Stimulated activated CD8-positive, alpha-beta memory T cell treated with anti-CD3 and anti-CD28 coated beads, Interleukin-7, amount 100 ng/mL, for 4 hours (primary cell): ENCODE measurements at places on chromosomes 7 and 10.

DNA sequence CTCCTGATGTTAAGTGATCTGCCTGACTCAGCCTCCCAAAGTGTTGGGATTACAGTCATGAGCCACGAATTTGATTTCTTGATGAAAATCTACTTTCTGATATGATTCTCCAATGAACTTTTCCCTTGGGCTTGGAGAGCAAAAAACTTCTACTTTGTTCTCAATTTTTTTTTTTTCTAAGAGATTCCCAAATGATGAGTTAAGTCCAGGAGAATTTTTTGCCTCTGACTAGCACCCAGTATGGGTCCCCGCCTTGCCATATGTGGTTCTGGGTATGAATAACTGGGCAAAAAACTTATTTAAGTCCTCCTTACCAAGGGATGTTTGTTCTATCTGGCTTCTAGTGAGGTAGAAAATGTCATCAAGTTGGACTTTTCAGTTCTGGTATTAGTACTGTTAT is 147.9 kb upstream of the LYZL1 start:
- no peak for DNase-seq

DNA sequence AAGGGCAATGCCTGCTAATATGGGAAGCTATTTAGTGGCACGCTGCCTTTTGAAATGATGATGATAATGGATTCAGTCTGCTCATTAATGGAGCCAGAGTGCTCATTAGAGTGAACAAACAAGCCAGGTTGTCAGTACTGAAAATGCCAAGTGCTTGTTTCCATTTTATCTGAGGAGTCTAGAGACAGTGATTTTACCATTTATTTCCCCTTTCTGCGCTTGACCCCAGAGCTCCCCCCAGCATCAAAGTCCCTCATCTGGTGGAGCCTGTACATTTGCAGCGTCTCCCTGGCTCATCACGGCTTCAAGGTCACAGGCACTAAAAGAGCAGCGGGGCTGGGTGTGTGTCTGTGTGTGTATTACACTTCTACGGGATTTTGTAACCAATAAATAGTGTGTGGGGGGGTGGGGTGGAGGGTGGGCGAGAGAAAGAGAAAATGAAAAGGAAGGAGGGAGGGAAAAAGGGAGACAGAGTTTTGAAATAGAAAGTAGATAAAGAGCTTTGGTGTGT is 553.8 kb downstream of the TFEC start:
- no peak for DNase-seq

DNA sequence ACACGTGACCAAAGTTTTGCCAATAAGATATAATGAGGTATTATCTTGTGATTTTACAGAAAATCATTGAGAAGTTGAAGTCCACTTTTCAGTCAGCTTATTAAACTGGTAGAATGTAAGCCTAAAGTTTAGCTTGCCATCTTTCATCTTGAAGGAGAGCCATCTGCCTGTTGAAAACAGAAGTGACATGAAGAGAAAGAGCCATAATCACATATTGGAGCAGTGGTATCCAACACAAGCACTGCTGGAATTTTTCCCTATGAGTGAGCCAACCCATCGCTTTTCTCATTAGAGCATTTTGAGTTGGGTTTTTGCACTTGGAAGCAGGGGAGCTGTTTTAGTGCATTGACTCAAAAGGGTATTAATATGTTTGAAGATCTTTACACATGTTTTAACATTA is 117.6 kb upstream of the FERD3L start:
- DNase-seq = no peak

DNA sequence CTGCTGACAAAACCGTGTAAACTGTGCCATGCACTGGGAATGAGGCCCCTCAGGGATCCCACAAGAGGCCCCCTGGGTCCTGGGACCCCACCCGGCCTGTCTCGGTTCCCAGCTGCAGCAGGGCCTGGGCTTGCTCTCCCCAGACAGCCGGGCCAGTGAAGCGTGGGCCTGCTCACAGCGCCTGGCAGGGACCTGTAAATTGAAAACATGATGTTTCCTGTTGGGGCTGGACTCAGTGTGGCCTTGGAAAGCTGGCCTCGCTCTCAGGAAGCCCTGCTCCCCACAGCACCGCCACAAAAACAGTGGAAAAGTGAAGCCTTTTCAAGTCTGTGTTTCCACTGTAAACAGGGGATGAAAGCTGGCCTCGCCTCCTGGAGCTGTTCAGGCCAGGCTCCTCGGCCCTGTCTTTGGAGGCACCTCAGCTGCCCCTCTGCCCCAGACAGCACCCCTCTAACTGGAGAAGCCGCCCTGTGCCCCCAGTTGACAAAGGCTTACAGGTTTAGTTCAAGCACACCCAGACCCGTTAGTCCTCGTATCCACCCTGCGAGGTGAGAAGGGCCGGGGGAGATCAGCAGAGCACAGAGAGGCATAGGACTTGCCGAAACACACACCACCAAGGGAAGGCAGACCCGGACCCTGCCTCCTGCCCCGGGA is 108.3 kb downstream of the ZMIZ1 start:
- DNase-seq = no peak

DNA sequence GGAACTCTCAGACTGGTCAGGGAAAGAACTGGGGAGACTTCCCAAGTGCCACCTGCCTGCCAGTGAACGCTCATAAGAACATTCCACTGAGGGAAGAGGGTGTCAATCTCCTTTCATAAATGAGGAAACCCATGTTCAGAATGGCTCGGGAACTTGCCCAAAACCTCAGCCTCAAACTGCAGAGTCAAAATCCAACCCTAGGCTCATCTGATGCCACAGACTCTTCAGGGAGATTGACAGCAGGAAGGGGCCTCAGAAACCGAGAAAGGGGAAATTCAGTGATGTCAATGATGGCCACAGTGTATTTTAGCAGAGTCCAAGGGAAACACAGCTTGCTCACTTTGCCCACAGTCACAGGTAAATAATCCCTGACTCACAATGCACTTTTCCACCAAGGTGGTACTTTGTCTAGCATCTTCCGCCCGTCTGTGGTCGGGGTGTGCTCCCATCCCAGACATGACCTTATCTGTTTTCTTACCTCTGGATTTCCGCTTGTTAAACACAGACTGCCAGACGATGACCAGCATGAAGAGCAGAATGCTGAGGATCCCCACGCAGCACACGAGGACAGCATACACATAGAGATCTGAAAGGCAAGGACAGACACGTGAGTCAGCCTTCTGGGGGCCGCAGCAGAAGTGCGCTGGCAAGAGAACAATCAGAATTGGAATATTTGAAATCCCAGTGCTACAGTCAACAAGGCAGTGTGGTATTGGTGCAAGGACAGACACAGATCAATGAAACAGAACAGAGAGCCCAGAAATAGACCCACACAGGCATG is 38.4 kb downstream of the VSTM4 start:
- DNase-seq = no peak

DNA sequence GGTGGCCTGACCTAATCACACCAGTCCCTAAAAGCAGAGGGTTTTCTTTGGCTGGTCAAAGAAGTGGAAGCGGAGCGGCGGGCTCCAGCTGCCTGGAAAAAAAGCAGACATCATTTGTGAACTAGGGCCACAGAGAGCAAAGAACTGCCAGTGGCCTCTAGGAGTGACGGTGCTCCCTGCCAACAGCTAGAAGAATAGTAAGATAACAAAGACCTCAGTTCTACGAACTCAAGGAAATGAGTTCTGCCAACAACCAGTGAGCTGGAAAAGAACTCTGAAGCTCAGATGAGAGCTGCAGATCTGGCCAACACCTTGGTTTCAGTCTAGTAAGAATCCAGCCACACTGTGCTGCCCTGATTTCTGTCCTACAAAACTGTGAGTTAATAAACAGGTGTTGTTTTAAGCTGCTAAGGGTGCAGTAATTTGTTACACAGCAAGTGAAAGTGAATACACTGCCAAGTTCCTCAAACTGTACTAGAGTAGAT is 178.0 kb downstream of the SRPK2 start:
- no peak for DNase-seq

GRCh38 chr7:101702362-101702850 is 73.3 kb upstream of the MYL10 start:
- no peak for DNase-seq

- DNase-seq = no peak
Observed at GRCh38 chr10:69554611-69555010, 18.6 kb downstream of the NEUROG3 start.

DNA sequence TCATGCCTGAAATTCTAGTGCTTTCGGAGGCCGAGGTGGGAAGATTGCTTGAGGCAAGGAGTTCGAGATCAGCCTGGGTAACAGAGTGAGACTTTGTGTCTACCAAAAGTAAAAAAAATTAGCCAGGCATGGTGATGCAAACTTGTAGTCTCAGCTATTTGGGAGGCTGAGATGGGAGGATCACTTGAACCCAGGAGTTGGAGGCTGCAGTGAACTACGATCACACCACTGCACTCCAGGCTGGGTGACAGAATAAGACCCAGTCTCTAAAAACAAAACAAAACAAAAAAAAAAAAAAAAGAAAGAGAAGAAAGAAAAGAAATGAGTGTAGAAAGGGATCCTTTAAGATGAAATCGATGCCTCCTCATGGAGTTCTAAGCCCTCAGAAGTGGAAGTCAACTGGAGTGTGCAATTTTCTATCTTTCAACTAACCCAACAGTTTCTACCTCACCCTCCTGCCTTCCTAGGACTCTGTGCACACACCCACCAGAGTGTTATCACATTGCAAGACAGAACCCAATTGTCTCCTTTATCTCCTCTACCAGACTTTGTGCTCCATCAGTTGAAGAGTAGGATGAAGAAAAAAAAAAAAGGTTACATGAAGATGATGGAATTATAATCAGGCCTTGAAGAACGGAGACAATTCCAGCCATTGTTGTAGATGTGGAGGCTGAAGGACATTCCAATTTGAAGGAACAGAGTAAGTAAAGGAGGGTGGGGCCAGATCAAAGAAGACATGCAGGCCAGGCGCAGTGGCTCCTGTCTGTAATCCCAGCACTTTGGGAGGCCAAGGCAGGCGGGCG is 26.9 kb downstream of the NYAP1 start:
- DNase-seq = no peak

DNA sequence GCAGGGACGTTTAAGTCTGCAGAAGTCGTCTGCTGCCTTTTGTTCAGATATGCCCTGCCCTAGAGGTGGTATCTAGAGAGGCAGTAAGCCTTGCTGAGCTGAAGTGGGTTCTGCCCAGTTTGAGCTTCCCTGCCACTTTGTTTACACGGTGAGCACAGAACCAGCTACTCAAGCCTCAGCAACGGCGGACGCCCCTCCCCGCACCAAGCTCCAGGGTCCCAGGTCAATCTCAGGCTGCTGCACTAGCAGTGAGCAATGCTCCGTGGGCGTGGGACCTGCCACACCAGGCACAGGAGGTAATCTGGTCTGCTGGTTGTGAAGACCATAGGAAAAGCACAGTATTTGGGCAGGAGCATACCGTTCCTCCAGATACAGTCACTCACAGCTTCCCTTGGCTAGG is 148.1 kb upstream of the LAMB4 start:
- DNase-seq = no peak

GRCh38 chr10:26374426-26374825 is 63.7 kb upstream of the APBB1IP start:
- DNase-seq = no peak

DNA sequence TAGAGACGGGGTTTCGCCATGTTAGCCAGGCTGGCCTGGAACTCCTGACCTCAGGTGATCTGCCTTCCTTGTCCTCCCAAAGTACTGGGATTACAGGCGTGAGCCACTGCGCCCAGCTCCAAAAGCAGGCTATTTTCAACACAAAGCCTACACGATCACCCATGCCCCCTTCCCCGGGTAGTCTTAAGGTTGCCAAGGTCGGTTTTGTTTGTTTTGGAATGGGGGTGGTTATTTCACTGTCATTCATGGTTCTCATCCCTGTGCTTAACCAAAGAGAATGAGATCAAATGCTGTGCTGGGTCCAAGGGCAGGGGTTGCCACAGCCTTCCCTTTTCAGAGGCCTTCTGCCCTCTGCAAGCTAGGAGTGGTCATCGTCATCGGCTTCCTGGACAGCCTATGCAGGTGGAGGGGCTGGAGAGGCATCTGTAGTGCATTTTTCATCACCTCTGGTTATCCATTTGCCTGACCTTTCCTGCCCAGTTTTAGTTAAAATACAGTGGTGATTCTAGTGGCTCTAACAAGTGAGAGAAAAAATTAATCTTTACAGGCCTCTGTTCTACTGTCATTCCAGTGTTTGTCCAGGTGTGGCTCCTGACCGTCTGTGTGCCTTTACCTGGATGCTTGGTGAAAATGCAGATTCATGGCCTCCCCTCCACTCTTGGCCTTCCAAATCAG is 11.4 kb downstream of the BLVRA start:
- no peak for DNase-seq

GRCh38 chr10:33365871-33366411 is 31.5 kb upstream of the NRP1 start:
- DNase-seq = no peak

DNA sequence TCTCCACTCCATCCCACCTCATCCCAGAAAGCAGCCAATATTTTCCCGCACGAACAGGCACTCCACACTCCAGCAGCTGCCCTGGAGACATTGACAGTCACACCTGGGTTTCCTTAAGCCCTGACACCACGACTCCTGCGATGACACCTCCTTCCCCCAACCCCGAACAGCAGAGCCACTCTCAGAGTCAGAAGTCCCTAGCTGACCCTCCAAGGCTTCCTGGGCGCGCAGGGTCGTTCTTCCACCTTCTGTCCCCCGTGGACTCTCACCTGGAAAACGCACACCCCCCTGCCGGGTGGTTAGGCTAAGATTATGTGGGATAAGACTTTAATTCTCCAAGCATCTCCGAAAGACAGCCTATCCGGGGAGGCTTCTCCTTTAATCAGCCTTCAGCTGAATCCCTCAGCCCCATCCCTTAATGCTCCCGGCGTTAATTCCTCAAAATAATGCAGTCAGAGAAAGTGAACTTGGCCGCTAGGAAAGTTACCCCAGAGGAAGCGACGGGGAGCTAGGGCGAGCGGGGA is 1.1 kb downstream of the DENND11 start:
- DNase-seq = no peak

DNA sequence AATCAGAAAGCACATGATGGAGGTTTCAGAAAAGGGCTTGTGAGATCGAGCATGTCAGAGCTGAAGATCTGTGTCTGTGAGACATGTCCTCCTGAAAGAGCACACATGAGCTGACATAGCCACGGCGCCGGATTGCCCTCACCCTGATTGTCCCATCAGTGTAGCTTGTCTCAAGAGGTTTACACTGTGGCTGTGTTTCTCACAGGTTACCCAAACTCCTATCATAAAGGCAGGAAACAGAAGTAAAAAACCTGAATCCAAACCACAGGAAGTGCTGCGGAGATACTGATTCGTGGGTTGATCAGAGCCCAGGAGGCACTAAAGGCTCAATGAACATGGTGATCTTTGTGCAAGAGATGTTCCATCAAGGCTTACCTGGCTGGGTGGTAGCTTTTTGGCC is 3.9 kb upstream of the ATP6V0E2 start:
- DNase-seq = no peak

DNA sequence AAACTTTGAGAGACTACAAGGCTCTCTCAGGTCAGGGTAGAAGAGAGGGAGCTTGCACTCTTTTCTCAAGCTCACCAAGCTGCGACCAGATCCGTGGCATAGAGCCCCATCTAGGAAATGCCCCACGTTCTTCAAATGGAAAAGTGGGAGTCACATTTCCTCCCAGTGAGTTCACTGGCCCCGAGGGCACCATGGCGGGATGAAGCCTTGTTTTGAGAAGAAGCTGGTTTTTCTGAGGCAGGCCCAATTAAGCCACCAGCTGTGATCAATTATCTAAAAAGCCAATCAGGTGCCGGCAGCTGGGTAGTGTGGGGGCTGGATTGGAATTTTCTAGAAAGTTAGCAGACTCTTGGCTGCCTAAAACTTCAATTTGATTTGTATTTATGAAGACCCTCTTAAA is 101.4 kb downstream of the ZNF365 start:
- no peak for DNase-seq
